ENCODE measurements at places on chromosomes 12 and 14.
A peak's percentile ranks its signal among the peaks of the same experiment; 100 is the strongest.

- DNase-seq = no peak
Observed at GRCh38 chr12:45464699-45465098, 248.8 kb downstream of the ANO6 start.

DNA sequence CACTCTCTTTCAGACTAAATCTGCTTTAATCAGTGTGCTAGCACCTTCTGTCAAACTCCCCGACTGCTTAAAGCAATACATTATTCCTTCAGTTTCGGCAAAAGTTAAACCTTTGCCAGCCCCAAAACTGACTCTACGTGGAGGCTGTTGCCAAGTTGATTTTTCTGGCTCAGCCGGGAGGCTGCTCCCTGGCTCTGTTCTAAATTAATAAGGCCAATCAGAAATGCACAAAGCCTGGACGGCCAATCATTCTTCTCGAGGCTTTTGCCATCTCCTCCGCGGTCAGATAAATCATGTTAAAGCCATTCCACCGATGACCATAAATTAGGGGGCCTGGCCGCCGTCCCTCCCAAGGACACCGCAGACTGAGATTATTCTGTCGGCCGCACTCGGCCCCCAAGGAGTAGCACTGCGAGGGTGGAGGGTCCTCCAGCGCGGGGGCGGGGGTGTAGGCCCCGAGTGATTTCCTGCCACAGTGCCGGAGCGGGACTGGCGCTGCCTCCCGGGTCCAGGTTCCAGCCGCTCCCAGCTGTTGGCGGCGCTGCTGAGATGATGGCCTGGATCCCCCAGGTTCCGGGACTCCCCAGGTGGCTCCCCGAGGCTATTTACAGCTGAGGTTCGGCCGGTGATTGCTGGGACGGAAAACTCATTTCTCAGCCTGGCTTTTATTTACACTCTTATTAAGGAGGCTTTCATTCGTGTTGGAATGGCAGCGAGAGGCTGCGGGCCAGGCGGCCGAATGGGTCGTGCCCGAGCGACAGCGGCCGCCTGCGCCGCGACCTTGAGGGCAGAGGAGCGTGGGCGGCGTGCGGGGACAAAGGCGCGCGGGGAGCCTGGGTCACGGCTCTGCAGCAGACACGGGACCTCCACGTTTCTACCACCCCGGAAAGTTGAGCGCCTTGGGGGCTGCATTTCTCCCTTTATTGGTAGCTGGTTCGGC is 165.1 kb downstream of the MON2 start:
- no peak for DNase-seq

- no peak for DNase-seq
Observed at GRCh38 chr14:56810836-56811592, 735 bp upstream of the OTX2 start.

DNA sequence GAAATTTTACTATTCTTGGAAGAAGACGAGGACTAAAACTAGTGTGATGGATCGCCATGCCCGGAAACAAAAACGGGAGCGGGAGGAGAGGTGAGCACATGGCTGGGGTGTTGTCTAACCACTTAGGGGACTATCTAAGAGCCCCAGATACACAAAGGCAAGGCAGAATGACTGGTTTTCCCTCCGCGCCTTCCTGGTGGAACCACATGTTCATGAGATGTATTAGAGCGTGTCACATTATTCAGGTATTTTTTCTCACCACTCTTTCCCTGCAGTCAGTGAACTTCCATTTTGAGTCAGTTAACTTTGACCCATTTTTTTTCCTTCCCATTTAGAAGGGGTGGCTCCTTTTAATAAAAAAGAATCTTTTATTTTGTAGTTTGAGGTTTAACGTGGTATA is 68.8 kb upstream of the TRAF3 start:
- no peak for DNase-seq

- DNase-seq = no peak
Observed at GRCh38 chr14:52021957-52022600, 32.7 kb downstream of the RTRAF start.

DNA sequence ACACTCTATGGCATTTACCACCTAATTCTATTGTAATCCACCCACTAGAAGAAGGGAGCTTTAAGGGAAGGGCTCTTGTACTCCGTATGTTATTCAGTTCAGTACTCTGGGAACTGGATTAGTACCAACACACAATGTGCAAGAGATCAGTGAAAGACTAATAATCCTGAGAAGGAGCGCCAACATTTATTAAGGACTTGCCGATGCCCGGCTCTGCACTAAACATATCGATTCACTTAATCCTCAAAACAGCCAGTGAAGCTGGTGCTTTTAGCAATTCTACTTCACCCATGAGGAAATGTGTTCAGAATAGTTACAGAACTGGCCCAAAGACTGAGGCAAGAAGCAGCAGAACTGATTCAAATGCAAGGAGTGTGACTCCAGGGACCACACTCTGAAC is 80.9 kb downstream of the RPS6KA5 start:
- no peak for DNase-seq

DNA sequence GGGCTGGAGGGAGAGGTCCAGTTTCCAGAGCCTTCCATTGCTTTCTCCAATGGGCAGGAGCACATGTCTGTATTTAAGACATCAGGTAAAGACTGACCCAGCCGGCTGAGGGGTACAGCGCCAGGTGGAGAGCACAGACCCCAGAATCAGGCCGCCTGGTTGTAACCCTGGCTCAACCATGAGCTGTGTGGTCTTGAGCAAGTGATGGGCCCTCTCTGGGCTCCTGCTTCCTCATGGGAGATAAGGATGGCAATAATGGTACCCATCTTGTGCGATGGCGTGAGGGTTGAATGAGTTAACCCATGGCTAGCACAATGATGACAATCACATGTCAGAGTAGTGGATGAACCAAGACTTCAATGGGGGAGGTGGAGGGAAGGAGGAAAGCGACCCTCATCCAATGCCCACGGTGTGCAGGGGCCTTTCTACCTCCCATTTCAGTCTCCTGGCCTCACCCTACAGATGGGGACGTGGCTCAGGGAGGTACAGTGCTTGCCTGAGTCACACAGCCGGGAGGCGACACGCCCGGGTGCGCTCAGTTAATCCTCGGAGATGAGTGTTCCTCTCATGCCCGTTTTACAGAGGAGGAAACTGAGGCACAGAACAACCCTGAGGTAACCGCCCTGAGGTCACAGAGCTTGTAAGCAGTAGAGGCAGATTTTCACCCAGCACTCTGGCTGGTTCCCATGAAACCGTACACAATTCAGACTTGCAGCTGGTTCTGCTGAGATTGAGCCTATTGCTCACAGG is 163.9 kb downstream of the RBM19 start:
- no peak for DNase-seq

- DNase-seq = no peak
Observed at GRCh38 chr12:109868182-109869051, 11.9 kb downstream of the GLTP start.

DNA sequence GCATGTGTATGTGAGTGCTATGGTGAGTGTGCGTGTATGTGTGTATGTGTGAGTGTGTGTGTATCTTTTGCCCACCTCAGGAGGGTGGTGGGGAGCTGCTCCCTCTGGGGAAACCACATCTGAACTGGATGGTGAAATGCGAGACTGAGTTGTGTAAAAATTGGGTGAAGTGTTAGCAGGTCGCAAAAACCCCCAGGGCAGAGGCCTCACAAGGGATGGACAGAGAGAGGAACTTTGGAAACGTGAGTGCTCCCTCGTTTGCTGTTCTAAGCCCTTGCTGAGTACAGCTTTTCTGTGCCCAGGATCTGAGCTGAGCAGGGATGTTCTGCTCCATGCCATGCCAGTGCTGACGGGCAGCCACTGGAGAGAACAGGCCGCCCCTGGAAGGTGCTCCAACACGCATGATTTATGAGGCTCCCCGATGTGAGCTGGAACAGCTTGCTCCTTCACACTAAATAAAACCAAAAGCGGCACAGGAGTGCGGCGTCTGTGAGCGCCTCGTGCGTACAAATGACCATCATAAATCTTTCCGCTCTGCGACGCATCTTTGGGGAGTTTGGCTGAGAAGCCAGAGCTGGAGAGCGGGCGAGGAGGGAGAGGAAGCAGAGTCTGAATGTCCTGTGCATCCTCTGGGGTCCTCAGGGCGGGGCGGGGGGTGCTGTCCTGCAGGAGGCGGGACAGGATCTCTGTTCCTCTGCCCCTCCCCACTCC is 14.1 kb upstream of the GALNT9 start:
- no peak for DNase-seq

- DNase-seq = no peak
Observed at GRCh38 chr12:82937151-82937550, 250.4 kb downstream of the TMTC2 start.

- no peak for DNase-seq
Observed at GRCh38 chr14:101505236-101505970, 55.9 kb upstream of the DIO3 start.

DNA sequence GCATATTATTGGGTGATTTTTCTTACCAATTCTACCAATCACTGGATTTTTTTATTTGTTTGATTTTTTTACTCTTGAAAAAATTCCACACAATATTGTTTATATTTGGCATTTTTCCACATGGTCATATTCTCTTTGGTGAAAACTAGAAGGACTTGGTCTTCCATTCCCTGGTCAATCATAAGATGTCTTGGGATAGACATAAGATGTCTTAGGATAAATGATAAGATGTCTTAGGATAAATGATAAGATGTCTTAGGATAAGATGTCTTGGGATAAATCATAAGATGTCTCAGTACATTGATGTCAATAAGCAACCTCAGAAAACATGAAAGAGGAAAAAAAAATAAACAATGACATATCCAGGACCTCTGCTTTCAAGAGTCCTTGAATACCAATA is 309.1 kb downstream of the LRFN5 start:
- no peak for DNase-seq

DNA sequence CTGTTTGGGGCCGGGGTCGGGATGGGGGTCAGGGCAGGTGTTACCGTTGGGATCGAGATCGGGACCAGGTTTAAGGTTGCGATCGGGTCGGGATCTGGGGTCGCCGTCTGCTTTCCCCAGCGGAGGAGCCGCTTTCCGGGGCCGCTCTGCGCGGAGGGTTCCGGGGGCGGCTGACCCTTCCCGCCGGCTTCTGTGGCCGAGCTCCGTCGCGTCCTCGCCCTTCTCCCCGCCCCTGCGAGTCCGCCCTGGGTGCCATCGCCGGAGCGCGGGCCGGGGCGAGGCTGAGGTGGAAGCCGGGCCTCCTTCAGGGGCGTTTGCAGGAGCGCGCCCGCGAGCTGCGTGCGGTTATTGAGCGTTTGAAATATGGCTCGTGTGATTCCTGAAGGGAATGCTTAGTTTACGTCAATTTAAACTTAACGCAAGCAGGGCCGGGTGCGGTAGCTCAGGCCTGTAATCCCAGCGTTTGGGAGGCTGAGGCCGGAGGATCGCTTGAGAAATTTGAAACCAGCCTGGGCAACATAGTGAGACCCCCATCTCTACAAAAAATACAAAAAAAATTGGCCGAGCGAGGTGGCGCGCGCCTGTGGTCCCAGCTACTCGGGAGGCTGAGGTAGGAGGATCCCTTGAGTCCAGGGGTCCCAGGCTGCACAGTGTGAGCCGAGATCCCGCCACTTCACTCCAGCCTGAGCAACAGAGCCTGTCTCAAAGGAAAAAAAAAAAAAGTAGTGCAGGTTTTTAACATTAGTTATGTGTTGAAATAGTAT is 620 bp downstream of the PGAM5 start:
- no peak for DNase-seq

GRCh38 chr12:14167005-14167628 is 185.7 kb upstream of the GRIN2B start:
- peak; percentile 25 for DNase-seq

GRCh38 chr12:17344649-17345048 is 738.7 kb upstream of the LMO3 start:
- no peak for DNase-seq

GRCh38 chr12:29350080-29350479 is 30.9 kb downstream of the ERGIC2 start:
- no peak for DNase-seq

DNA sequence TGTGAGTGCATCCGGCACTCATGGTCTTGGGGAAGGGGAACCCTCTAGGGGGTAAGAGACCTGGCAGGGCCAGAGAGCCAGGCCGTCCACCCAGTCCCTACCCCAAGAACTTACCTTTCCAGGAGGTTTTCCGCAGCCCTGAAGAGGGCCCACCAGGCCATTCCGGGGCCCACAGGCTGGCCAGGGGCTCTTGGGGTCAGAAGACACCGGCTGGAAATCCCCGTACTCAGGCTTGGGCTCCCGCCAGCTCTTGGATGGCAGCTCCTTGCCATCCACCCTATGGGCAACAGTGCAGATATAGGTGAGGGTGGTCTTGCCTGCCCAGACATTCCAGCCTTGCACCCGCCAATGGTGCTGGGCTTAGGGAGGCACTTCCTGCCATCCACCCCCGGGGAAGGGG is 34.6 kb downstream of the NCKAP5L start:
- no peak for DNase-seq

DNA sequence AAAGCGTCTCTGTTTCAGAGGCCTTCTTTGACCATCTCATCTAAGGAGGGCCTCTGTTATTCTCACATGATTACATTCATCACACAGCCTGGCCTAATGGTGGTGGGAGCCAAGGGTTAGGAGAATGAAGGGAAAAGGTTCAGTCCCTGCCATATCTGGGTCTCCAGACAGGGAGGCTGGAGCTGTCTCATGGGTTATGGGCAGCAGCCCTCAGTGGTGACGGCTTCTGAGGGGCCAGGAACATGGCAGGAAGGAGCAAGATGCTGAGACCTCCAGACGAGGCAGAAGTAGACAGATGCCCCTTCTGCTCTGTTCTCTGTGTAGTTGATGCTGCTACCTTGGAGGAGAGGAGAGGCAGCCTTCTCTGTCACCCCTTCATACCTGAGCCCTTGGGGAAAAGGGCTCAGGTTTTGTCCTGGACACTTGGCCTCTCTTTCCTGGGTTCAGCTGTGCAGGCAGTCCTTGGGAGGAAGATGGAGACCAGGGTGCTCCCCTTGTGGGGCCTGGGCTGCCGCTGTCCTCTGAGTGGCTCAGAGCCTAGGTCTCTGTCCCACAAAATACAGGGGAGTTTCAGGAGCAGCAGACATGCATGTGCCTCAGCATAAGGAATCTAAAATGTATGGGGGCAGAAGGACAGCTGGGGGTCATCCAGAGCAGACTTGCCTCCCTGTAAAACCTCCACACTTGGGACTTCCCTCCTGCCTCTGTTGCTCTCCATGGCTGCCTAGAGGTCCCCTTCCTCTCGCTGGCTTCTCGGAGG is 3.6 kb downstream of the IFI27L2 start:
- no peak for DNase-seq

DNA sequence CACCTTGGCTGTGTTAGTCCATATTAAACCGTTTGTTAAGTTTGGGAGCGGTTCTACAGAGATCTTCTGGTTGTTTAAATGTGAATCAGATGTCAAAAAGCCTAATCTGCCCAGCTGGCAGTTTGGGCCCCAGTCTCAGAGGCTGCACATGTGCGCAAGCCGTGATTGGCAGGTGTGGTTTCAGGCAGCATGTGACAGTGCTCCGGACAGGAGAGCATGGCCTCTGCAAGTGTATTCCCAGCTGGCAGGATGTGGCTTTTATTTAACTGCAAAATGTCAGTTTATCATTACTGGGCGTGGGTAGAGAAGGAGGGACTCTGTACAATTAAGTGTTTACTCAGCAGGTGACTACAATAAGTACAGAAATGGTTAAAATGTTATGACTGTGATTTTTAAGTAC is 77.5 kb downstream of the PELI2 start:
- no peak for DNase-seq

DNA sequence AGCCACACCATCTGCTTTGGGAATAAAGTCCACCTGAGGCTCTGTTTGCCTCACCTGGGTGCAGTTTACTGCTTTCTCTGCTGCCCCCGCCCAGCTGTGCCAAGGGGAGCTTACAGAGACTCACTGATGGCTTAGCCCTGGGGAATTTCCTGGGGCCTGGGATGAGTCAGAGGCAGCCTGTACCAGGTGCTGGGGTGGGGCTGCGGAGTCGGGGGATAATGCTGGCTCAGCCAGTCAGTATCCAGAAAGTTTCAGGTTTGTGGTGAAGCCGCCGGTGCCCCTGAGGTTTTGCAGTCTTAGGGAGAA is 22.3 kb downstream of the PLEKHG3 start:
- no peak for DNase-seq

GRCh38 chr14:29710015-29710414 is 217.6 kb downstream of the PRKD1 start:
- DNase-seq = no peak

Data from central memory CD8-positive, alpha-beta T cell (primary cell).